ENCODE measurements at places on chromosomes 1 and 21.

GRCh38 chr1:5667513-5668325, 324.5 kb downstream of the NPHP4 start:
- DNase-seq: no peak

DNA sequence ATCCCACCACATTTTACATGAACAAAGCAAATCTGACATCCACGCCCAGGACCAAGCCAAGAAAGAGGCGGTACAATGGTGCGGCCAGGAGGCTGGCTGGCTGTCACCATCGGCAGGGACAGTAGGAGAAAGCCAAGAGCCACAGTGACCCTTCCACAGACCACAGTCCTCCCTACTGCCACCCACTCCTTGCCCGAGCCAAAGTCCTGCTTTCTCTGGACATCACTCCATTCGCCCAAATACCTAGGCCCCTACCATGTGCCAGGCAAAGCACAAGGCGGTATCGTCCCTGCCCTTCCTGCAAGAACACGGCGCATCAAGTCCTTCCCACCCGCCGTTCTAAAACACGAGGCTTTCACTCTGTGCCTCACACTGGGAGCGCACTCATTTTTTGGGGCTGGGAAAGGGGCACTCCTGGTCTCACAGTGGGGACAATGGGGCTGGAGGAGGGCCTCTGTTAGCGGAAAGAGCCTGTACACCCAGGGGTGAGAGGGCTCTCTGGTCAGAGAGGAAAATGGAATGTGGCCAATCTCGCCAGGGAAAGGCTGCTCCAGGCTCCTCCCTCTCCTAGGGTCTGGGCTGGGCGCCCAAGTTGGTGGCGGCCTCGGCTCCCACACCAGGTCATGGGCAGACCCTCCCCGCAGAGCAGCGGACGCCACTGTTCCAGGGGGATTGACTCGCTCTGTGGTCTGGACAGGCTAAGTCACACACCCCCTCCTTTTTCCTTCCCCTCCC, 26.5 kb downstream of the SSBP3 start:
- no peak for DNase-seq

DNA sequence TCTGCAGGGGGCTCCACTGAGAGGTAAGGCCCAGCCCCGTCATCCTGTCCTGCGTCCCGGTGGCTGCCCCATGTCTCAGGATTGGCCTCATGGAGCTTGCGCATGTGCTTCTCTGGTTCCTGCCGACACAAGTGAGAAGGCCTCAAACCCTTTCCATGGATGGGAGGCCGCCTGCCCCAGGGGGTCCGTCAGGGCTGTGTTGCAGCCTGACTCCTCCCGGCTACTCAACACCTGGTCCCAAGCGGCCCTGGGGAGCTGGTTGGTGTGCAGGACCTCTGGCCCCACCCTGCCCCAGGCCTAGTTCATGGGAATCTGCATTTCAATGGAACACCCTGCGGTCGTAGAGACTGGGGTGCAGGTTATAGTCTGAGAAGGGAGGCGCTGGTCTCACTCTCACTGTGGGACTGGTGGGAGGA, 21.1 kb upstream of the PDE9A start:
- DNase-seq: no peak

GRCh38 chr1:57129865-57130264, 164.1 kb upstream of the C8B start:
- no peak for DNase-seq

- DNase-seq: no peak
These were observed 153.9 kb upstream of the GREM2 start for GRCh38 chr1:240765732-240766363.

GRCh38 chr21:46060596-46061061, 37.3 kb upstream of the COL6A2 start:
- no peak for DNase-seq

DNA sequence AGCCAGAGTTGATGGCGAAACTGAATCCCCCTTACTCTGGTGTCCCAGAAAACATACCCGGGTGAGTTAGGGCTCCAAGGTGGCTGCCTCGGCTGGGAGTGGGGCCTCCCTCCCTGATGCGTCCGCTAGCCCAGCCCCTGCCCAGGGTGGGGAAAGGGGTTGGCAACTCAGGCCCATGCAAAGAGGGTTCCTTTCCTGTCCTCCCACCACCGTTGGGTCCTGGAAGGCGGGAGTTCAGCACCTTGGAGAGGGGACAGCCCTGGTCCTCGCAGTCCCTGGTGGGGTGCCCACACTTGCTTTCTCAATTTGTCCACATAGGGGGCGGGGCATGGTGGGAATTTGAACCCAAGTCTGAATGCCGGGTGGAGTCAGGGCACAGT, 6.1 kb downstream of the SRM start:
- no peak for DNase-seq

DNA sequence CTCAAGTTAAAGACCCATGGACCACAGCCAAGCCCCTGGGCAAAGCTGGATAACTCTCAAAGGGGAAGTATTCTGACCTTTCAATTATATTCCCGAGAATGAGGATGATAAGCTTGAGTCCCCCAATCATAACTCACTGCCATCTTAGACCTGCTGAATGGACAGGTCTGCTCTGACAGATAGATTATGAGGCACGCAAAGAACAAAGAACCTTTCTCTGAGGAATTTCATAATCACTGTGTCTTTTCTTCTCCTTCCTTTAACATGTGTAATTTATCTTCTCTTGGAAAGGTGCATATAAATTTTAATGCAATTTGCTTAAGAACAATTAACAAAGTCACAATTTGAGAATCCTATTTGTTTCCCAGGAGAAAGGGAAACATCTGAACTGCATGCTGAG, 22.0 kb downstream of the PIGM start:
- DNase-seq: no peak

- DNase-seq: no peak
These were observed 155.5 kb upstream of the FGGY start for GRCh38 chr1:59141267-59141863.

- no peak for DNase-seq
These were observed 231.0 kb upstream of the B3GALT2 start for GRCh38 chr1:193417403-193417802.

DNA sequence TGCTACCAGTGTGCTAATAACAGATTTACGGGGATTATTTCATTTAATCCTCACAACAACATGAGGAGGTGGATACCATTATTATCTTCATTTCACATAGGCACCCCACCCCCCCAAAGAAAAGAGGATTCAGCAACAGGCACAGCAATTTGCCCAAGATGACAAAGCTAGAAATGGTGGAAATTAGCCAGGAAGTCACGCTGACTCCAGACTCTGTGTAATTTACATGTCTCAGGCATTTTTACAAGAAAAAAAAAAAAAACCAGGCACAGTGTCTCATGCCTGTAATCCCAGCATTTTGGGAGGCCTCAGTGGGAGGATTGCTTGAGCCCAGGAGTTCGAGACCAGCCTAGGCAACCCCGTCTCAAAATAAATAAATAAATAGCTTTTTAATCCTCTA, 37.5 kb upstream of the PRDM2 start:
- DNase-seq: no peak

DNA sequence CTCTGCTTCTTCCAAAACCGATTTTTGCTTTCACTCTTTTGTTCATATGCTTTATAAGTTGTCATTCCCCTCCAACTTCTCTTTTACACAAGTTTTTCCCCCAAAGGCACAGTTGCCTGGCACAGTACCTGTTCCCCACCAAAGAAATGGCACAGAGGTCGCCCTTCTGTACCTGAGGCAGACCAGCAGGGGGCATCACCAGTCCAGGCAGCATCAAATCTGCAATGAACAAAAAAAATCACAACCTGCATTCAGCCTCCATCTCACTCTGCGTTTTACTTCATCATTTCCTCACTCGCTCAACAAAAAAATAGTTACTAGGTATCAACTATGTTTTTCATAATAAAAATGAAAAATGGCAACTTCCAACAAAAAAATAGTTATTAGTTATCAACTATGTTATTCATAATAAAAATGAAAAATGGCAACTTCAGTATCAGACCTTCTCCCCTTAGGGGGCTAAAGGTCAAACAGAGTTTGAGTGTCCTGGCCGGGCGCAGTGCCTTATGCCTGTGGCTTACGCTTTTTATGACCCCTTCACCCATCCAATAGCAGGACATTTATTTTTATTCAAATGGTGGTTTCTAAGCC, 4.1 kb downstream of the EIF2D start:
- no peak for DNase-seq

- peak; percentile 78 for DNase-seq
These were observed 18.1 kb downstream of the GPR157 start for GRCh38 chr1:9110669-9111356.

- DNase-seq: no peak
These were observed 20.9 kb upstream of the PLEKHG5 start for GRCh38 chr1:6512245-6512907.

- DNase-seq: peak; percentile 61
These were observed 944 bp upstream of the AGO3 start for GRCh38 chr1:35929730-35930592.

GRCh38 chr1:114090738-114091505, 62.7 kb downstream of the SYT6 start:
- DNase-seq: no peak

DNA sequence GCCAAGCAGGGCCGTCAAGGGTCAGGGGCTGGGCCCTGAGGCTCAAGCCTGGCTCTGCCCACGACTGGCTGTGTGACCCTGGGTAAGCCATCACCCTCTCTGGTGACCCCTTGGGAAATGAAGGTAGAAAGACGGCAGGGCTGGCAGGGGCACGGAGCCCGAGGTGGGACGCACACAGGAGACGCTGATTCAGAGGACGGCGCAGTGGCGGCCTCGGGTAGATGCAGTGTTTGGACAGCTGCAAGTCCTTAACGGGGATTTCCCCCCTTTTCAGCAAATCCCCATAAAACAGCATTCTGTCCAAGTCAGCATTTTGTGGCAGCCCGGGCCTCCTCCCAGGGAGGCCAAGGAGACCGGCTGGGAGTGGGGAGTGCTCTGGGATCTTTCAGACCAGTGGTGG, 16.7 kb downstream of the COL8A2 start:
- DNase-seq: no peak

DNA sequence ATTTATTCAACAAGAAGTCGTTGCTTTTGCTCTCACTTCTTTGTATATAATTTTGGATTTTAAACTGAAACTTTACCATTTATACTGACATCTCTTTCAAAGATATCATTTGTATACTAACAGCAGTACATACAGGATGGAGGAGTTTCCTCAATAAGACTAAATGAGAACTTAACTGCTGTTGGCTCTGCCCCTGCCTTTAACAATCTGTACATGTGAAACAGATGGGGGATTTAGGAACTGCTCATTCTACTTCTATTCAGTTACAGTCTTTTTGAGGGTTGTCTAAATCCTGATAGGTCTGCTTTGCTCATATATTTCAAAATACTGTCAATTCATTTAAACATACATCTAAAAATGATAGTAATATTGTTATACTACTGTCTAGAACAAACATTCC, 663.2 kb downstream of the ADGRL2 start:
- no peak for DNase-seq

GRCh38 chr1:82260666-82261065, 459.9 kb downstream of the ADGRL2 start:
- DNase-seq: no peak

DNA sequence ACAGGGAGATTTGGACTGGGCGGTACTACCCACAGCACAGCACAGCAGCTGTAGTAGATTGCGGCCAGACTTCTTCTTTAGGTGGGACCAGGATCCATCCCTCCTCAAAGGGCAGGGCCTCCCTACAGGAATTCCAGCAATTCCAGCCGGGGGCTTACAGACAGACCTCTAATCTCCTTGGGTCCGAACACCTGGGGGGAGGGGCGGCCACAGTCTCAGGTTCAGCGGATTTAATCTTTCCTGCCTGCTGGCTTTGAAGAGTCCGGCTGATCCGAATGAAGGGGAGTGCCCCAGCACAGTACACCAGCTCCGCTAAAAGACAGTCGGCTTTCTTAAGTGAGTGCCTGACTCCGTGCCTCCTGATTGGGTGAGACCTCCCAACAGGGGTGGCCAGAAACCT, 1708.5 kb downstream of the BRINP3 start:
- DNase-seq: no peak

- no peak for DNase-seq
These were observed 30.2 kb downstream of the LPAR3 start for GRCh38 chr1:84862810-84863251.

- no peak for DNase-seq
These were observed 84.9 kb upstream of the ARHGEF16 start for GRCh38 chr1:3369446-3370076.

DNA sequence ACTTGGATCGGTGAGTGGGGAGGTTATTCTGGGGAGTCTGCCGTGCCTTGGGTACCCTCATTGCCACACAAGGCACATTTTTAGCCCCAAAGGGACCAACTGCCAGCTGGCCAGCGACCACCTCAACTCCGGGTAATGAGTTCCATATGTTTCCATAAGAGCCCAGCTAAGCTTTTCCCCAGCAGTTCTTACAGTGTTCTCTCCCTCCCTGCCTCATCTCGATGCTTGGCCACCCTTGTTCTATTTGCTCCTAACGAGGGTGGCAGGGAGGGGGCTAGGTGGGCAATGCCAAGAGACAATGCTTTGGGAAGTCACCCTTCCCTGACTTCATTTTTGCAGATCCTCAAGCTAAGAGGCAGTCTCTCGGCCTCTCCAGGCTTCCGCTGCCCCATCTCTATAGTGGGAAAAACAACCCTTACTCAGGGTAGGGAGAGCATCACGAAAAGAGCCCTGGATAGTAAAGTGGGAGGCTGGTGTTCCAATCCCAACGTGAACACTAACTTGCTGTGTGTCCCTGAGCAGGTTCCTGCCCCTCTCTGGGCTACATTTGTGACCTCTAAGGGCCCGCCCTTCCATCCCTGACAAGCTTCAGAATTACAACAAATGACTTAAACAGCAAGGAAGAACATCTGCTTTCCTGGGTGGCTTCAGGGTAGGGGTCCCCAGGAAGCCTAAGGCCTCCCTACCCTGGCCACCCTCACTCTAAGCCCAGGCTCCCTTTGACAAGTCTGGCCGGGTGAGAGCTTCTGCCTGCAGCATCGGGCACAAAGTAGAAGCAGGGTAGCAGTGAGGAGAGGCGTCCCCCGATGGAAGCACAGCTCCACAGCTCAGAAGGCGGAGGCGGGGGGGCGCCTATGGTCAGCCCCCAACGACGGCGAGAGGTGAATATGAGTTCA, 5.8 kb downstream of the ID3 start:
- DNase-seq: no peak

DNA sequence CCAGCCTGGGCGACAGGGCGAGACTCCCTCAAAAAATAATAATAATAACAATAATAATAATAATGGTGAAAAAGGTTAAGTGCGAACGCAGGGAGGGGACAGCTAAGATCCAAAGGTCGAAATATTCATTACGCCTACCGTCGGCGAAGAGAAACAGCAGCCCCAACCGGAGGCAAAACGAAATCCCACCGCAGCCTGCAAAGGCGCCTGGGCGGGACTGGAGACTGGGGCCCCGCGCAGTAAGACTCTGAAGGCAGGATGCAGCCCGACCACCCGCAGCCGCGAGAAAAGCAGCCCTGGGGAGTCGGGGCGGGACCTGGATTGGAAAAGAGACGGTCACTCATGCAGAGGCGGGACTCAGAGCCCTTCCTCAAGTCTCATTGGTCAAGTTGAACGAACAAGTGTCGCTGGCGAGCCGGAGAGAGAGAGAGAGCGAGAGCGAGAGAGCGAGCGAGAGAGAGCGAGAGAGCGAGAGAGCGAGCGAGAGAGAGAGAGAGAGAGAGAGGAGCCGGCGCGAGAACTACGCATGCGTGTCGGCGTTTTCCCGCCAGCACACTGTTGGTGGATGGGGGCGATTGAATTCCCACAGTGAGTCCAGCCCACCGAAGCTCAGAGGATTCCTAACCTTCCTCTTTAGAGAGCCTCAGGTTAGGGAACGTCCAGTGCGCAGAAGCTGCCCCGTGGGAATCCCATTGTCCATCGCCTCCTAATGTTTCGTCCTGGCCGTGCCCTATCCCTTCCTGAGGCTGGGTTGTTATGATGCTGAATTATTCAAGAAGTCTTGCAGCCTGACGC, 10.7 kb downstream of the ENTREP3 start:
- DNase-seq: peak; percentile 98

Data from natural killer cell treated with Interleukin-12 subunit alpha and Interleukin-12 subunit beta and Interleukin-15 and Interleukin-18, amount 100 ng/mL, for 72 hours (primary cell).